GM23338 (cell line): ENCODE measurements at places on chromosomes 12 and 14.
A peak's percentile ranks its signal among the peaks of the same experiment; 100 is the strongest.

DNA sequence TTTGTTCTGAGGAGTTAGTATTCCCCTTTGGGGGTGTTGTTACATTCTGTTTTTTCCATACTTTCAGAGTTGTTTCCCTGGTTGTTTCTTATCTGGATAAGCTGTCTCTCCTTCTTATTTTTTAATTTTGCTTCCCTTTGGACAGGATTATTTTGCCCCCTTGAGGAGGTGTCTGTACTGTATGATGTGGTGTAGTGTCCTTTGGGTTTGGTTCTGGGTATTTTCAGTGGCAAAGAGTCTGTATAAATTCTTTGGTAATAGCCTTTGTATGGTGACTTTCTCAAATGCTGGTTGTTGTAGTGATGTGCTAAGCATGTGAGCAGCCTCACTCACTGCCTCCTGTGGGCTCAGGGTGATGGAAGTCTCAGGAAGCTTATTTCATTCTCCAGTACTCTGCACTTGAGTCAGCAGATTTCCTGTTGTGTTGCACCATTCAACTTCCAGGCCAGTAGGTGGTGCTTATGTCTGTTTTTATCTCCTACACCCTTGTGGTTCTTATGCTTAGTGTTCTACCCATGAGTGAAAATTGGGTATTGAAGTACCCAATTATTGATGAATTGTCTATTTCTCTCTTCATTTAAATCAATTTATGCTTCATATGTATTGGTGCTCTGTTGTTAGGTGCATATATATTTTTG is 103.3 kb upstream of the PMCH start:
- H3K36me3 ChIP-seq, result no peaks in the 10 kb centered on the region
- H3K4me1 ChIP-seq, result no peaks in the 10 kb centered on the region

DNA sequence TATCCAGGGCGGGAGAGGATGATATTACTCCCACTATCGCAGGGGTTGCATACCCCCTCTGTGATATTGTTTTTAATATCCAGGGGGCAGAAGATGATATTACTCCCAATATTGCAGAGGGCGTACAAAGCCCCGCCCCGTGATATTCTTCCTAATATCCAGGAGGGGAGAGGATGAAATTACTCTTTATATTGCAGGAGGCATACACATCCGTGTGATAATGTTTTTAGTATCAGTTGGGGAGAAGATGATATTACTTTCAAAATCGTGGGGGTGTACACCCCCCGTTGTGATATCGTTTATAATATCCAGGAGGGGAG is 52.9 kb upstream of the OXA1L start:
- H3K36me3 ChIP-seq, result no peaks in the 10 kb centered on the region
- no peak overlapping the region for H3K27ac ChIP-seq
- no peak for DNase-seq
- H3K27me3 ChIP-seq, result peaks cover 4% of the 10 kb centered on the region; the same call in 1 of the 2 replicates
- peaks cover 9% of the 10 kb centered on the region; the same call in 1 of the 2 replicates for H3K4me1 ChIP-seq
- H3K4me3 ChIP-seq, result peak overlapping the region; percentile 44

DNA sequence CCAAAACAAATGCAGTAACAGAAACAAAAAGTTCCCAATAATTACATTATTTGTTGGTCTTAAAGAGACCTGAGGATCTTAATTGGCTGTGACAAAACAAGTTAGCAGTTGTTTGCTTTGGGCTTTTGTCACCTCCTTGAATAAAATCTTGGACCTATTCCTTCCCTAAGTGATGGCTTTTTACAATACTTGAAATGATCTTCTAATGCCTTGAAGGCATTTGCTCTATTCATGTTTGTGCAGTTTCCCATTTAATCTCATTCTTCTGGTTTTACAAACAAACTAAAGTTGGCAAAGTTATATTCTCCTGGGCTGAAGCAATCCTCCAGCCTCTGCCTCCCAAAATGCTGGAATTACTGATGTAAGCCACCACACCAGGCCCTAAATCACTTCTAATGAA is 98.8 kb downstream of the OSBPL8 start:
- no peaks in the 10 kb centered on the region; the same call in 1 of the 2 replicates for H3K4me1 ChIP-seq
- H3K4me3 ChIP-seq, result no peak overlapping the region
- no peak overlapping the region for H3K27ac ChIP-seq
- no peak for DNase-seq
- H3K27me3 ChIP-seq, result no peaks in the 10 kb centered on the region

DNA sequence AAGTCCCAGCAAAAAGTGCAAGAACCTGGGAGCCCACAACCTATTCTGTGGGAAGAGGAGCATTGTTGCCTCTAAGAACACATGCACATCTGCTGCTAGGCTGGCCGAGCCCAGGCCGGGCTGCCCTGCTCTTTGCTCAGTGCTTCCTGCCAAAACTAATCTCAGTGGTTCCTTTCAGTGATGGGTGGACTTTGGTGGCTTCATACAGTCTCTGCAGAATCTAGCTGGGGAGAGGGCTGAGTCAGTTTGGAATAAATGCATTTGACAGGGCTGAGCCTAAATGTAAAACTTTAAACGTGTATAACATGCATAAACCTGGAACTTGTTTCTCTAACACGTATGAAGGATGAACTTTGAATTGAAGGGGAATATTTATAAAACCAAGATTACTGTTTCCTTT is 44.6 kb downstream of the CCDC177 start:
- no peaks in the 10 kb centered on the region for H3K4me1 ChIP-seq
- DNase-seq, result no peak
- H3K4me3 ChIP-seq, result no peak overlapping the region
- H3K27me3 ChIP-seq, result no peaks in the 10 kb centered on the region
- no peak overlapping the region for H3K27ac ChIP-seq
- H3K36me3 ChIP-seq, result no peaks in the 10 kb centered on the region

- H3K36me3 ChIP-seq, result no peaks in the 10 kb centered on the region
- H3K4me1 ChIP-seq, result no peaks in the 10 kb centered on the region
- DNase-seq, result no peak
These were observed 384.9 kb downstream of the DIO2 start for GRCh38 chr14:79826362-79826761.

- no peak overlapping the region for H3K4me3 ChIP-seq
- H3K4me1 ChIP-seq, result no peaks in the 10 kb centered on the region
- H3K27ac ChIP-seq, result no peak overlapping the region
- no peaks in the 10 kb centered on the region for H3K27me3 ChIP-seq
- DNase-seq, result no peak
These were observed 164.7 kb upstream of the CCND2 start for GRCh38 chr12:4108803-4109345.

DNA sequence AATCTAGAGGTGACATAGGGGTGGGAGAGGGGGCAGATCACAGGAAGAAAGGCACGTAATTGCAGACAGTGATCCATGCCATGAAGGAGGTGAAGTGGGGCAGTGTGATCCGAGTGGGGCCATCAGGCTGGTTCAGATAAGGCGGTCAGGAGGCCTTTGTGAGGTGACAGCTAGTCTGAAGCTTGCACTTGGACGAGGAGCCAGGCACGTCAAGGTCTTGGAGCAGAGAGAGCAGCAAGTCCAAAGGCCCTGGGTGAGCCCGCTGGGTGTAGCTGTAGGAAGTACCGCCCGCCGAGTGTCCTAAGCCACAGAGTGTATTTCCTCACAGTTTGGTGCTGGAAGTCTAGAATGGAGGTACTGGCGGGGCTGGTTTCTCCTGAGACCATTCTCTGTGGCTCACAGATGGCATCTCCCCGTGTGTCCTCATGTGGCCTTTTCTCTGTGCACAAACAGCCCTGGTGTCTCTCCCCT is 23.6 kb downstream of the RHOF start:
- H3K4me3 ChIP-seq, result no peak overlapping the region
- peaks cover 12% of the 10 kb centered on the region for H3K4me1 ChIP-seq
- no peak for DNase-seq
- no peaks in the 10 kb centered on the region for H3K27me3 ChIP-seq
- H3K27ac ChIP-seq, result no peak overlapping the region; the same call in 1 of the 2 replicates
- H3K36me3 ChIP-seq, result no peaks in the 10 kb centered on the region
